NCI-H187 treated with DMSO at 0.1 percent for 48 hours (cell line): ENCODE measurements at places on chromosomes 12 and 14.

GRCh38 chr12:9086087-9086486, 29.6 kb downstream of the A2M start:
- DNase-seq: no peak

GRCh38 chr12:52232674-52233461, at the start of gene KRT7:
TSS of gene KRT7 (plus strand) at chr12:52233243. CDS start at chr12:52233297, 54 bp downstream.
- DNase-seq: no peak

GRCh38 chr12:64571411-64571810, 38.9 kb upstream of the RASSF3 start:
- no peak for DNase-seq

GRCh38 chr14:57326253-57326652, 57.5 kb downstream of the AP5M1 start:
- DNase-seq: no peak

GRCh38 chr14:98858158-98858557, 413.8 kb downstream of the BCL11B start:
- no peak for DNase-seq
